NK-92 treated with Interleukin-12 subunit alpha and Interleukin-12 subunit beta, amount 100 ng/mL, for 24 hours (cell line): ENCODE measurements at places on chromosomes 2 and 18.

GRCh38 chr18:70671889-70672565 lies 383.2 kb downstream of the SOCS6 start:
- no peak for DNase-seq

- no peak for DNase-seq
Measured at GRCh38 chr2:145079641-145080040, 559.7 kb upstream of the ZEB2 start.

DNA sequence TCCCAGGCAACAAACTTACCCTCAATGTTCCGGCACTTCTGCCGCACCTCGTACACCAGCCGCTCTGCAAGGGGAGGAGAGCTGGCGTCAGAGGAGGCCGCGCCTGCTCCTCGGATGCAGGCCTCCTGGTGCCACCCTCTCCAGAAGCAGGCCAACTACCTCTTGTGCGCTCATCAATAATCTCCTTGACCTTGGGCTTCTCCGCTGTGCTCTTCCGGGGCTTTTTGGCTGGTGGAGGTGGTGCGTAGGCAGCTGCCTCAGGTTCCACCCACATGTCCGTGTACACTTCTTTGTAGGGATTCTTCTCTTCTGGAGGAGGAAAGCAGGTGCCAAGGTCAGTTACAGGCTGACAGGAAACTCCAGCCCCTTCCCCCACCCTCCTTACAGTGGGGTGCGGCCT lies 77.6 kb upstream of the POMC start:
- DNase-seq, result no peak

DNA sequence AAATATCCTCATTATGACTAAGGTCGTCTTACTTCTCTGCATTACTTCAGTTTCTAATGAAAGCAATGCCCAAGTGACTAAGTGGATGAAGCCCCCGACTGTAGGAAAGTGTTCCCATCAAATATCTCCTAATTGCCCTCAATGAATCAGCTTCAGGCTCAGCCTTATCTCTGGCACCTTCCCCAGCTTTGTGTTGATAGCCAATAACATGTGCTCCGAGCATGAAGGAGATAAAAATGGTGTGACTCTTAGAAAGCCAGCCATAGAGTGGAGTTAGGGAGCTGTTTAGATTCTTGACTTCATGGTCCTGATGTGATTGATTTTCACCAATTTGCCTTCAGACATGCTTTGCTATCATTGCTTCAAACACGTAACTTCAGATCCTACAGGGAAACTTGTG lies 339.2 kb upstream of the NRP2 start:
- no peak for DNase-seq

DNA sequence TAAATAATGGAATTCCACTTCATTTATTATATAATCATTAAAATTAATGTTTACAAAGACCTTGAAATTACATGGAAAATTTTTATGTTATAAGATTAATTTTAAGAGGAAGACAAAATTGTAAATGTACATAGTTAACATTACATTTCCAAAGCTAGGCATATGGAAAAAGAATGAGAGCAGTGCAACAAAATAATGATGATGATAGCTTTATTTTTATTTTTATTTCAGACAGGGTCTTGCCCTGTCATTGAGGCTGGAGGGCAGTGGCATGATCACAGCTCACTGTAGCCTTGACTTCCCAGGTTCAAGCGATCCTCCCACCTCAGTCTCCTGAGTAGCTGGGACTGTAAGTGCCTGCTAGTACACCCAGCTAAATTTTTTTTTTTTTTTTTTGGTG lies 61.2 kb upstream of the ZCCHC2 start:
- no peak for DNase-seq

- no peak for DNase-seq
Measured at GRCh38 chr2:239184968-239185903, 215.6 kb downstream of the HDAC4 start.

GRCh38 chr2:214648520-214648919 lies 161.0 kb downstream of the BARD1 start:
- no peak for DNase-seq

- no peak for DNase-seq
Measured at GRCh38 chr2:227853765-227854271, 17.6 kb upstream of the DAW1 start.

GRCh38 chr2:71926089-71926447 lies 221.6 kb downstream of the CYP26B1 start:
- no peak for DNase-seq

DNA sequence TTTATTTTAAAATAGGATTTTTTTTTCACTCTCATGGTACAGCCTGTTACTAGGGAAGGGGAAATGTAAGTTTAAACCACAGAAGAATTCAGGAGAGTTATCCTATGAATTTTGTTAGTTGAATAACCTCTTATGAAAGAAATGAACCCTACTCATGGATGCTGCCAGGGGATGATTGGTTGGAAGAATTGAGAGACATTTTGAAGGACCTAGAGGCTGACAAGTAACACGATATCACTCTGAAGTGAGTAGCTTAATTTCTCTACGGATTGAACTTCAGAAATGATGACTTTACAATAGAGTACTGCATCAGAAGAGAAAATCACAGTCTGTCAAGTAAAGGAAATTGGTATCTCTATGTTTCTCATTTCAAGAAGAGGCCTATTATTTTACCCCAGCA lies 1346.2 kb downstream of the SUCLG1 start:
- no peak for DNase-seq

DNA sequence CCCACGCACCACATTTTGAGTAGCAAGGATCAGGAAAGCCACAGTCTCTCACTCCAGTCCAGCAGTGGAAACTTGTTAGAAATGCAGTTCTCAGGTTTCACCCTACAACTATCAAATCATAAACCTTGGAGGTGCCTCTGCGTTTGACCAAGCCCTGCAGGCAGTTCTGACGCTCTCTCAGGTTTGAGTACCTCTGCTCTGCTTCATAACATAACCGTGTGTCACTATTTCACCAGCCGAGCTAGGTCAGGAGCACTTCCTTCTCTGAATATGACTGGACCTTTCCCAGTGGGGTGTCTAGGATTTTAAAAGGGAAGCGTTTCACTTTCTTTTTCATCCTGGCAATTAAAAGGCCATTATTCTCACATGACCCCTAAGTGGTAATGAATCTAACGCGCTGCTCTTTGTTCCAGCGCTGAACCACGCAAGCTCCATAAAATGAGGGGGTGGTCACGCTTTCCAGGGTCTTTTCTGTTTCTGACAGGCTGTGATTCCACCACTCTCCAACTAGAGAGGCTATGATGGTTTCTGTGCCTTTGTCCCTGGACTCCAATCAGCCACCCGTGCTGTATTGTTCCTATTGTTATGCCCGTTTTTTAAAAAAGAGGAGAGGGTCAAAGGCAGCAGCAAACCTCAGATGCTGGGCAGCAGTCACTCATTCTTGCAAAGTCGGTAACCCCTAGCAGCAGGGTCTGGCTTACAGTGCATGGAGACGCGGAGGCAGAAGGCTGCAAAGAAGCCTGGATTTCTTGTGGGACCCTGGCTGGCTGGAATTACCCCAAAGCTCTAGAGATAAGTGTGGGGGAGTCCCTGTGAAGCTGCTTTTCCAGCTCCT lies 75.2 kb upstream of the CTNNA2 start:
- DNase-seq, result no peak

DNA sequence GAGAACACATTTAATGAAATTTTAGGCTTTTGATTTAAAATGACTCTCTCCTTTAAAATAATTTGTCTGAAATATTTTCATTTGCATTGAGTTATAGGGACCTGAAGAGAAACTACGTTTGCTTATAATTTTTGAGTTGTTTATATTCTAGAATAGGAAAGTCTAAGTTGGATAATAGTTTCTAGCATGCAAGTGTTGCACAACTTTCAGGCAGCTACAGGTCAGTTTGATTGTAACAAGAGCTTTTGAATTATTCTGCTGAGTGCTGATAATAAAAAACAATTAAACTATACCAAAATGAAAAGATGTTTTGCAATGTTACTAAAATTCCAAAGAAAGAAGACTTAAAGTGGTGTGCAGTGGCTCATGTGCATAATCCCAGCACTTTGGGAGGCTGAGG lies 71.0 kb downstream of the PDE1A start:
- no peak for DNase-seq

DNA sequence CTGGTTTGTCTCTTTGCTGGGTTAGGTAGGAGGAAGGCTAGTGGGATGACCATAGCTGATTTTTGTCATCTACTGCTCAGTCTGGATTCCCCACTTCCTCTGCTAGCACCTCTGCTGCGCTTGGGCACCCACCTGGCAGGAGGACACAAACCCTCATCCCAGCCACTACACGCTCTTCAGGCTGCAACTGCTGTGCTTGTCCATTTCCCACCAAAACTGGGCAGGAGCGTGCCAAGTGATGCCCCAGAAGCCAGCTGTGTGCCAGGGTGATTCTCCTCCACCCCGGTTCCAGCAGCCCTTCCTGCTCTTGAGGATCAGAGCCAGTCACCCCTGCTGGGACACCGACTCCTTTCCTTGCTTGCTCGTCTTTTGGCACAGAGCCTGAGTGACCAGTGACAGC lies 15.7 kb upstream of the PER2 start:
- no peak for DNase-seq

DNA sequence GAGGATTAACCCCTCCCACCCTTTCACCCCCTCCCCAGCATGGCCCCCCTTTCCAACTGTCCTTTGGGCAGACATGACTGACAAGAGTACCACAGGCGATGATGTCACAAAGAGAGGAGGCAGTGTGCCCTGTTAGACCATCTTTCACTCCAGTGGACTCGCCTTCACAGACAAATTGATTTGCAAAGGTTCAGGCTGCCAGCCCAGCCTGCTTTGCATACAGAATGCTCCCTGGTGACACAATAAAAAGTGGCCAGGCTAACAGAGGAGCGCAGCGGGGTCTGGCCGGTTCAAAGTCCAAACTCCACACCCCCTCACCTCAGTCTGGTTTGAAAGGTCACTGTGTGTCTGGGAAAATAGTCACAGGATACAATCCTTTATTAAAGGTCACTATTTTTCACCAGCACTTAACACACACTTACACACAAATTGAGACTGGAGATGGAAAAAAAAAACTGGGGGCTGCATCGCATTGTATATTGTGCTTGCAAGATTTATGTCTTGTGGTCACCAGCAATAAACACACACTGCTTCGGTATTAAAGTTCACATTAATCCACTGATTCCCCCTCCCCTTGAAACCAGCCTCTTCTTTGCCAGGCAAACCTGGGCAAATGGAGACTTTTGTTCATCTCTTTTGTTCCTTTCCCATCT lies 236.9 kb downstream of the BCL11A start:
- DNase-seq, result no peak

GRCh38 chr2:119852214-119852613 lies 92.5 kb downstream of the PTPN4 start:
- DNase-seq, result no peak

DNA sequence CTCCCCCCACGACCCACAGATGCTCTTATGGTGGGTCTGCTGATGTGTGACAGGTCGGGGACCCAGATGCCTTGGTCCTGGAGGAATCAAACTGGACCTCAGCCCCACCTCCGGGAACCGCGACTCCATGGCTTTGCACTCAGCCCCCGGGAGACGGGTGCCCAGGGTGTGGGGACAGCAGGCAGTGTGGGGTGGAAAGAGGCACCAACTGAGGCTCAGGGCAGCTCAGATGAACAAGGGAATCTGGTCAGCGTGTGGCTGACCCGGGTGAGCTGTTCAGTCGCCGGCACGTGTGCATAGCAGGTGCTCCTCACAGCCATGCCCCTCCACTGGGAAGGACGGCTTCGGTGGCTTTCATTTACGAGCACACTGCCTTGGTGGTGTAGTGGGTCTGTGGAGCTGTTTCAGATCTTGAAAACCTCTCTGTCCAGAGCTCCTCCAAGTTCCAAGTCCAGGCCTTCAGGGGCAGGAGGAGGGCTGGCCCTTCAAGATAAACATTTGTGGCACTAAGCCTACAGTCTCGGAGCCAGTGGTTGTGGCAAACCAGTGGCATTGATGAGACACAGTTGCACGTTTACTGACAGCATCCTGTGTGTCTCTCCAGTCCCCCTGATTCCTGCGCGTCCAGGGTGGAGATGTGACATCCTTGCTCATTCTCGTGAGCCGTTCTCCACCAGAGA lies 471.2 kb upstream of the HS6ST1 start:
- DNase-seq, result no peak

- no peak for DNase-seq
Measured at GRCh38 chr18:46179306-46179705, 75.1 kb downstream of the HAUS1 start.

GRCh38 chr2:122515731-122516290 lies 760.4 kb downstream of the TSN start:
- DNase-seq, result no peak

- no peak for DNase-seq
Measured at GRCh38 chr2:171711351-171711750, 24.1 kb downstream of the DYNC1I2 start.

DNA sequence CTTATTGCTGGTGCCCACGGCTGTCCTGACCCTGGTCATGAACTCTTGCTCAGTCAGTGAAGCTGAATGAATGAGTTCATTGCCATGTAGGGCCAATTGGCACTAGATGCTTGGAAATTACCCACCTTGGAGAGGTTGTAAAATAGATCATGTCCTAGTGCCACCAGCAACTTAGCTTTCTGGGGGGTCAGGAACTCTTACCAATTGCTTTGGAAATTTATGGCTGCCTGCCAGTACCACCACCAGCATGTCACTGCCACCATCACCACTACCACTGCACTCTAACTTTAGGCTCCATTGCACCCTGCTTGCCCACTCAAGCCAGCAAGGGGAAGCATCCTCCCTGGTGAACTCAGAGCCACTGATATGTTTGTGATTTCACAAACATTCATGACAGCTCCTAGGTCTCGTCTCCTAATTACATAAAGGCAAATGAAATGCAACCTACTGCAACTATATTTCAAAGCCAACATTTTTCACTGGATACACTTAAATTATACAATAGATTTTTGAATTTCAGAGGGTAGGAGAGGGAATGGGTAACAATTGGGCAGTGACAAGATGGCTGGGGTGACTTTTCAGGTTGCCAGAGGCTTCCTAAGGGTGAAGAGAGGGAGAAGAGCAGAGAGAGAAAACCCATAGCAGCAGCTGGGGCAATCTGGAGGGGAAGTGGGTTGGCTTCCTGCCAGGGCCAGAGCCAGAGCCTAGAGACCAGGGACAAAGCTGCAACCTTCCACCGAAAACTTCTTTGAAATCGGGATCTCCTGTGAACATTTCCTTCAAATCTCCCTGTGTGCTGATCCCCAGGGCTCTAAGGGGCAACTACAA lies 3.5 kb upstream of the EMILIN1 start:
- no peak for DNase-seq

GRCh38 chr2:68709421-68709911 lies 25.1 kb upstream of the ARHGAP25 start:
- no peak for DNase-seq

GRCh38 chr2:206462240-206462854 lies 19.0 kb downstream of the ADAM23 start:
- DNase-seq, result no peak
